ENCODE measurements at places on chromosomes 3 and 15.

GRCh38 chr15:63593705-63594671 is 3.2 kb upstream of the FBXL22 start:
- no peak for DNase-seq

- no peak for DNase-seq
Observed at GRCh38 chr3:105315144-105315543, 51.6 kb upstream of the ALCAM start.

GRCh38 chr3:29137601-29138000 is 143.3 kb upstream of the RBMS3 start:
- DNase-seq = no peak

GRCh38 chr3:5725801-5726200 is 538.3 kb downstream of the EDEM1 start:
- no peak for DNase-seq

- no peak for DNase-seq
Observed at GRCh38 chr3:57856675-57857074, 100.6 kb downstream of the SLMAP start.

DNA sequence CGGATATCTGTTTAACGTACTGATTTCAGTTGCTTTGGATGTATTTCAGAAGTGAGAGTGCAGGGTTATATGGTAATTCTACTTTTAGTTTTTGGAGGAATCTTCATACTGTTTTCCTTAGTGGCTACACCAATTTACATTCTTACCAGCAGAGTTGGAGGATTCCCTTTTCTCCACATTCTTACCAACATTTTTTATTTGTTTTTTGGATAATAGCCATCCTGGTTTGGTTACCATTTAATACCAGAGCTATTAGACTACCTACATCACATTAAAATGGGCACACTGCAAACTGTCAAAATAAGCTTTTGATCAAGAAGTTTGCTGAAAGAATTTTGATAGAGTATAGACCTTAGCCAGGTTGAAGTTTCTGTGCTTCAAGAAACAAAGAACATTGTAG is 217.2 kb upstream of the CFAP20DC start:
- no peak for DNase-seq

GRCh38 chr15:85073556-85074194 is 92.0 kb downstream of the PDE8A start:
- no peak for DNase-seq

DNA sequence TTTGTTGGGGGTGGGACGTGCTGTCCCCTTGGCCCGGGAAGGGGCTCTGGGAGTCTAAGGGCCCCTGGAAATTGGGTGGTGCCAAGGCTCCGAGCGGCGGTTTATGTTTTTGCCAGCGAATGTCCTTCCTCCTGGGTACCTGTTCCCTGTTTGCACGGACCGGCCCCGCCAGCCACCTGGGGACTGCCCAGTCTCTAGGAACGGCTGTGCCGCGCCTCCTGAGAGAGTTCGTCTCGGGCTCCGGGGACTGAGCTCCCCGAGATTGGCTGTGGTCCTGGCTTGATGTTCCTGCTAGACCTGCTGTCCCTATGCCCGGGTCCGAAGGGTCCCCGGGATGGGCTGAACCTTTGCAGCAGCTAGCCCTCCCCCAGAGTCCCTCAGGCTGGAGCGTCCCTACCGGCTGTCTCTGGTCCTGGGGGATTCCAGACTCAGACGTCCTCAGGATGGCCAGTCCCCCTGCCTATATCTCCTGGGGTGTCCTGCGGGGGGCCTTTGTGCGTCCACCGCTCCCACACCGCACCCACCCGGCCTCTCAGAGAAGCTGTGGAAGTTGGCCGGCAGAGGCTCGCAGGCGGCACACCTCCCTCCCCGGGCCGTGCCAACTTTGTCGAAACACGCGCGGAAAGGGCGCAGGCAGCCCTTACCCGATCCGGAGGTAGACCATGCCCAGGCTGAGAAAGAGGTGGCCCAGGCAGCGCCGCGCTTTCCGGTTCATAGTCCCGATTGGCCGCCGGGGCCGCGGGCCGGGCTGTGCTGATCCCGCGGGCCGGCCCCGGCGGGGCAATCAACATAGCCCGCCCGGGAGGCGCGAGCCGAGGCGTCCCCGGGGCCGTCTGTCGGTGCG is 547 bp downstream of the WNT7A start:
- no peak for DNase-seq

DNA sequence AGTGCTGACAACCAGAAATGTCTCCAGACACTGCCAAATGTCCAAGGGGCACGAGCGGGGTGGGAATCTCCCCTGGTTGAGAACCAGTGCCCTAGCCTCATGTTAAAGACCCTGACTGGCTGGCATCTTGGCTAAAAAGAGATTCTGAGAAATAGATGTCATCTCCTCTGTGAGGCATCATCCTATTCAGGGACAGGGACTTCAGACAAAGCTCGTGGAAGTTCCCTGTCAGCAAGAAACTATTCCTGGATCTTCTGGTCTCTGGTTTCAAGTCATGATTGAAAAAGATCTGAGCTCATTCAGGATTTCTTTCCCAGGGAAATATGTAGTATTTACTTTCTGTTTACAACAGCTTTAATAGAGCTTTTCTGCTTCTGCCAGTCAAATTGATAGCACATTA is 10.8 kb downstream of the WDR5B start:
- no peak for DNase-seq

GRCh38 chr3:166580561-166580960 is 743.3 kb upstream of the BCHE start:
- no peak for DNase-seq

All from OCI-M1 (cell line).